ENCODE measurements at places on chromosomes 4 and X.
A peak's percentile ranks its signal among the peaks of the same experiment; 100 is the strongest.

DNA sequence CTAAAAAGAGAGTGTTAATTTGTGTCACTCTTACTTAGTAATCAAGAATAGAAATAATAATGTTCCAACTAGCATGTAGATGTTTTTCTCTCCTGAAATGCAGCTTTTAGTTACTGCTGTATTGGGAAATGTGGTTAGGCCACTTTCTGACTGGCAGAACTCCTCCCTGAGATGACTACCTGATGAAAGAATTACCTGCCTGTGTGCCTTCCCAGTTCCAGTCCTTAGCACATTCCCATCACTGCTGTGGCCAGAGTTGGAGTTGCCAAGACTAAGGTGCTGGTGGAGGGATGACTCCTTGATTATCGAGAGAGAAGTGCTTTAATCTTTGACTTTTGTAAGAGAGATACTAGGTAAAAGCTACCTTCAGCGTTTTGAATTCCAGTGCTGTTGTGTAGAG is 9.5 kb downstream of the GAB1 start:
- DNase-seq: no peak

GRCh38 chrX:19152762-19153161 is 30.5 kb upstream of the ADGRG2 start:
- DNase-seq: no peak

DNA sequence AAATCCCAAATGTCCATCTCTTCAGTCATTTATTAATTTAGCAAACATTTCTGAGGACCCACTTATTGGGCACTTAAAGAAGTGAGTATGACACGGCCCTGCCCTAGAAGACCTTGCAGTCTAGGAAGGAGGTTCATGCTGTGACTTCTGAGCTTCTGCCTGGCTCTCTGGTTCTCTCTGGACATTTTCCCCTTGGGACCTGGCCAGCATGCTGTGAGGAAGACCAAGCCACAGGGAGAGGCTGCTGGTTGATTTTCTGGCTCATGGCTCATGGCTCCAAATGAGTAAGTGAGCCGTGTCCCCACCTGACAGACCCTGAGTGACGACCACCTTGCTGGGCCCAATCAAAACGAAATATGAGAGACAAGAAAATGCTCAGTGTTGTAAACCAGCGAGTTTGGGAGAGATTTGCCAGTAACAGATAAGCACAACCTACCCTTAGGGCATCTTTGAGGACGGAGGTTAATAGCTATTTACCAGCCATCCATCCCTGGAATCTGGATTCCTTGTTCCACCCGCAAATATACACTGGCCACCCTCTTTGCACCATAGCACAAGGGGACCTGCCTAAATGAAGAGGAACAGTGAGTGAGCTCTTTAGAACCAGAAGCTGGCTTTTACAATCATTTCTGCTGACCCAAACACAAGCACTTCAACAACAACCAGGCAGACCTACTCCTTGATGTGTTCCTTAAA is 876 bp downstream of the MPP1 start:
- no peak for DNase-seq

GRCh38 chr4:140806163-140806562 is 50.0 kb upstream of the TBC1D9 start:
- no peak for DNase-seq

DNA sequence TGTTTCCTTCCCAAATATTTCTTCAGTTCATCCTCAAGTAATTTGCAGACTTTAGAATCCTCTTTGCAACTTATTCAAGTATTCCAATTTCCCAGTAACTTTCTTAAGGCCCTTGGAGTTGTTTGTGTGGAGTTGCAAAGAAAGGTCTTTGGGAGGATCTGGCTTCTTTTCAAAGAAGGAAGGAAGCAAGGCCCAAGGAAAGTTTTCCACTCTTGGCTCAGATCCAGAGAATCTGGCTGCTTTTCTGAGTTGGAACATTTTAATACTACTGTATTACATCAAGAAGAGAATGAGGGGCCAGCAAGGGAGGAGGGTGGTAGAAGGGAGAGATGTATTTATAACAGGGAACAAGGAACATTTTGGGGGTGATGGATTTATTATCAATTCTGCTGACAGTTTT is 10.5 kb downstream of the CDX4 start:
- no peak for DNase-seq

DNA sequence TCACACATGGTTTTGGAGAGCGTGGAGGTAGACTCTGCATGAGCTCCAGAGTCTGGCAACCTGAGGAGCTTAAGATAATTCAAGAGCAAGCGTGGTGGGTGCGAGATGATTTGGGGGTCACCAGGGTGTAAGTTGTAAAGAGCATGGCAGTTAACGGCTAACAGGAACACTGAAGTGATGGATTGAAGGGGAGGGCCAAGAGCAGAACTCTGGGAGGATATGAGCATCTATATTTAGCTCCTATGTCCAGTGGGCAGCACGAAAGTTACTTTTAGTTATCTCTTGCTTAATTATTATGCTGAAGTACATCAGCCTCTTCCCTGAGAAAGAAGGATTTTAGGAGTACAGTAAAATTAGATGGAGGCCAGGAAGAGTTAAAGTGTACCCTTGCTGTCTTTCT is 231.9 kb upstream of the HAND2 start:
- DNase-seq: no peak

DNA sequence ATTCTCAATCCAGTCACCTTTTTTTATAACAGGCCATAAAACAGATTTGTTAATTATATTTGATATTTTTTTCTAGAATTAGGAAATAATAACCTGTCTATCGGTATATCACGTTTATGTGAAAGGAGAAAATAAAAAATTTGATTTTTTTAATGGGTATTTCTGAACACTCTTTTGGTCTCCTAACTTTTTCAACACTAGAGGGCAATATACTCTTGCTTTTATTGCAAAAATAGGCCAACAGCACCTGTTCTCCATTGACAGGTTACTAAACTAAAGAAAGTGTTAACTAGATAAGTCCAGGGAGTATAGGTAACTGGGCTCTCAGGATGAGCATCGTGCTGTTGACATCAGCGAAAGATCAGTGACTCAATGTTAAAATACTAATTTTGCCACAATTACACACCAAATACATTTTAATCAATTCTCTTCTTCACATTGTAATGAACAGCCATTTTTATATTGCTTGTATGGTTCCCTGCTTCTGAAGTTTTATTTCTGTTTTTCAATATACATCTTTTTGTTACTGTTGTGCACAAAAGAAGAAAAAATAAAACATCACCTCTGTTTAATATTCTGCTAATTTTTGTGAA is 22.8 kb downstream of the NDST4 start:
- DNase-seq: peak; percentile 3

- no peak for DNase-seq
Observed at GRCh38 chr4:158193171-158193749, 17.0 kb upstream of the TMEM144 start.

GRCh38 chrX:2220829-2221567 is 279.8 kb downstream of the DHRSX start:
- DNase-seq: no peak

DNA sequence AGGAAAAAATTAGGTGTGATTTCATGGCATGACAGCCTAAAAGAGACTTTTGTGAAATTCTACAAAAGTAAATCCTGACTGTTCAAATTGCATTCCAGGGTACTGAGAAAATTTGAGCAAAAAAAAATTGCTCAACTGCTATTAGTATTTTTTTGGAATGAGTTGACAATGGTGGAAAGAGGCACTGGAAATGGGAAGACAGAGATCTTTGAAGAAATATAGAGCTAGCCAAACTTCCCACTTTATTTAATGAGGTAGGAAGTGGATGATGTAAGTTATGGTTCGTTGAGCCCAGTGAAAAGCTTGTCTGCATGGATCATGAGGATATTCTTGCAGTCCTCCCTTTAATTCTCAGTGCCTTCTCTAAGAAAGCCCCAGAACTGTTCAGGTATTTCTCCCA is 183.8 kb downstream of the PTTG2 start:
- DNase-seq: no peak

DNA sequence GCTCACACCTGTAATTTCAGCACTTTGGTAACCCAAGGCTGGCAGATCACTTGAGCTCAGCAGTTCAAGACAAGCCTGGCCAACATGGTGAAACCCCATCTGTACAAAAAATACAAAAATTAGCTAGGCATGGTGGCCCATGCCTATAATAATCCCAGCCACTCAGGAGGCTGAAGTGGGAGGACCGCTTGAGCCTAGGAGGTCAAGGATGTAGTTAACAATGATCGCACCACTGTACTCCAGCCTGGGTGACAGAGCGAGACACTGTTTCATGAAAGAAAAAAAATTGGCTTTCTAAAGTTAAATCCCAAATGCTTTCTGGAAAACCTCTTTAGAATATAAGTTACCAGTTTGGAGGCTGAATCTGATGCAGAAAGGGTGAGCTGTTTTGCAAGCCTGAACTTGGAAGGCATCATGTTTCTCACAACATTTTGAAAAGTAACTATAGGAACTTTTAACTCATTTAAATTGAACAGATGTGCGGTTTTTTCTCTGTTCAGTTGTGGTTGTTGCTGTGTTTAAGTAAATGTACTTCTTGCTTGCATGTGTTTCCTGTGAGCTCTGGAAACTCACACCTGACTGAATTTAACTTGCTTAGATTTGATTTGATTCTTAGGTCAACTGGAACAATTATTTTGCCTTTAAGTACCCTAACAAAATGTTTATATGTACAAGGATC is 39.8 kb upstream of the TMEM131L start:
- DNase-seq: no peak

- no peak for DNase-seq
Observed at GRCh38 chr4:48989461-48990203, 3.6 kb downstream of the CWH43 start.

DNA sequence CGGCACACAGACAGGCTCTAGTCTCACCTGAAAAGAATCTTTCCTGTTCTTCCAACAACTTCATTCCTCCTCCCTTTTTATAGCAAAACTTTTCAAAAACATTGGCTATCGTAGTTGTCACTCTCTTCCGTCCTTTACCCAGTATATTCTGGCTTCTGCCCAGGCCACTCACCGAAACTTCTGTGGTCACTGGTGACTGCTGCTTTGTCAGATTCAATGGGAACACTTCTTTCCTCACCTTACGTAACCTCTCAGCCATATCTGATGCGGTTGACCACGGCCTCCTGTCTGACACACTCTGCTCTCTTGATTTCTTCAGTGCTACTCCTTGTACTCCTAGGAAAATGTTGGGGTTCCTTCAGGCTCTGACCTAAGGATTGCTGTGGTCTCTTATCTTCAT is 9.2 kb upstream of the RNF150 start:
- no peak for DNase-seq

- DNase-seq: no peak
Observed at GRCh38 chrX:141815904-141816303, 22.2 kb upstream of the MAGEC3 start.

DNA sequence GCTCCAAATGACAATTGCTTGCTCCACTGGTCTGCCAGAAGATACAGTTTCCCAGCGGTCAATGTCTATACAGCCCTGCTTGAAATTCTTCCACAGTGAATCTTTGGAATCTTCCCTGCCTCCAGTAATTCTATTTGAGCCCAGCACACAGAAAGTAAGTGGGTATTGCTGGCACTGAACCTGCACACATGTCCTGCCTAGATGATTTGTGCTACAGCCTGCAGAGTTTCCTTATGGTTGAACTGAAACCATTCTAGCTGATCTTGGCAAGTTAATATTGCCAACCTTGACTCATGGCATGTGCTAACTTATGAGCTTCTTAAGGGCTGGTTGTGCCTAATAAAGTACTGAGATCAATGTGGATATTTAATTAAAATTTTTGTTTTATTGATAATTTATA is 553.8 kb upstream of the GNPDA2 start:
- no peak for DNase-seq

DNA sequence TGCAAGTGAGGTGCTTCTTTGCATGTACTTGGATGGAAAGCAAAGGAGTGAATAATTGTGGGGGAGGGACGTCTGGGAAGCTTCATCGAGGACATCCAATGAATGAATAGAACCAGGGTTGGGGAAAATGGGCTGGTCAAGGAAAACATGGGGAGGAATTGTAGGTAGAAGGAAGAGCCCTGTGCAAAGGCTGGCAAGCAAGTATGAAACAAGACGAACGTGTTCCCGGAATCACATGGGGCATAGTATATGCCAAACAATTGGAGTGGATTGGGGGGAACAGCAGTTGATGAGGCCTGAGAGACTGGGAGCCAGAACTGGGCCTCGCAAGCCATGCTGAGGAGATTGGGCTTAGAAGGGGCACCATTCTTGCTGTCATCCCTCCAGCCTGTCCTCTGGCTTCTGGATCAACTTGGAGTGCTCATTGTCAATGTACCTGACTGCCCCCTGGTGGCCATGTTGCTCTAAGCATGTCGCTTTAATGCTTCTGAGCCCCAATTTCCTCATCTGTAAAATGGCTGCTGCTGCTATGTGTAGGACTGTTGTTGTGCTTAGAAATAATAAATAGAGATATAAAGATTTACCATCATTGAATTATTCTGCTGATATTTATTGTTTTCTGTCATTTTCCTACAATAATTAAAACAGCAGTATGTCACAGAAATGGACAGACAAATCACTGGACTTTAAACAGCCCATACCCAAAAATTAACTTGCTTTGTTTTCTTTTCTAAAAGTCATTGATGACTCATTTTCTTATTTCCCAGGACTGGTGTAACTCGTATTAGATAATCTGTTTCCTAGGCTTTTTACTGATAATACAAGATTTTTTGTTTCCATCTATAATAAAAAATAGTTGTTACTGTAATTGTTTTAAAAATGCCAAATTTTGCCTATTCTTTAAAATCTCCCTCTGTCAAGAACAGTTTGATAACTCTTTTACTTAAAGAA is 66.4 kb downstream of the JADE3 start:
- DNase-seq: peak; percentile 2

DNA sequence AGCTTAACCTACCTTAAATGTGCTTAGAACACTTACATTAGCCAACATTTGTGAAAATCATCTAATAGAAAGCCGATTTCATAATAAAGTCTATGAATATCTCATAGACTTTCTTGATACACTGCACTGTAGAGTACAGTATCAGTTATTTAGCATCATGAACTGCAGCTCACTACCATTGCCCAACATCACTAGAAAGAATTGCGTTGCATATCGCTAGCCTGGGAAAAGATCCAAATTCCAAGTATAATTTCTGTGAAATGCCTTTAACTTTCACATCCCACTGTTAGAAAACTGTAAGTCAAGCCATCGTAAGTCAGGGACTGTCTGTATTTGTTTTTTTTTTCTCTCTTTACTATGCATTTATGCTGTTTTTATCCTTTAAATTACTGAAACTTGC is 918.6 kb upstream of the PABPC4L start:
- DNase-seq: no peak

DNA sequence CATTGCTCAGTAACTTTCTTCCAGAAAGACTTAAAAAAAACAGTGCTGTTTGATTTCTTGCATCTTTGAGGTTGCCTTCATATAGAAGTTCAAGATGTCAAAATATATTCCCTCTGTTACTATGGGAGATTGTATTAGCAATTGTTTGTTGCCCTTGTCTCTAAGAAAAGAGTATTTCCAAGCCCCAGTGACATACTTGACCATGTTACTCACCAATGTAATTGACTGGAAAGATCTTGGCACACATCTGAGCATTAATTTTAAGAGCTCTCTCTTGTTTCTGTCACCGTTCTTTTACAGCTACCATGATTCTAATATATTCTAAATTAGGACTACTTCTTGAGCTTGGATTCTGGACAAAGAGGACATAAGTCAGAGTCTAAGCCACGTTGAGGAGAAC is 902.7 kb upstream of the EPHA5 start:
- DNase-seq: no peak

GRCh38 chr4:173134426-173134825 is 34.2 kb upstream of the GALNT7 start:
- DNase-seq: no peak

GRCh38 chr4:100880011-100880410 is 362.2 kb upstream of the EMCN start:
- no peak for DNase-seq

All from NCI-H510A (cell line).